ENCODE measurements at places on chromosomes 12 and 14.
A peak's percentile ranks its signal among the peaks of the same experiment; 100 is the strongest.

GRCh38 chr12:80087486-80088213, 11.7 kb upstream of the OTOGL start:
- DNase-seq, result no peak

GRCh38 chr14:77103475-77103874, 5.4 kb downstream of the CIPC start:
- no peak for DNase-seq

- no peak for DNase-seq
These were observed 153.2 kb downstream of the CCER1 start for GRCh38 chr12:90801776-90802175.

DNA sequence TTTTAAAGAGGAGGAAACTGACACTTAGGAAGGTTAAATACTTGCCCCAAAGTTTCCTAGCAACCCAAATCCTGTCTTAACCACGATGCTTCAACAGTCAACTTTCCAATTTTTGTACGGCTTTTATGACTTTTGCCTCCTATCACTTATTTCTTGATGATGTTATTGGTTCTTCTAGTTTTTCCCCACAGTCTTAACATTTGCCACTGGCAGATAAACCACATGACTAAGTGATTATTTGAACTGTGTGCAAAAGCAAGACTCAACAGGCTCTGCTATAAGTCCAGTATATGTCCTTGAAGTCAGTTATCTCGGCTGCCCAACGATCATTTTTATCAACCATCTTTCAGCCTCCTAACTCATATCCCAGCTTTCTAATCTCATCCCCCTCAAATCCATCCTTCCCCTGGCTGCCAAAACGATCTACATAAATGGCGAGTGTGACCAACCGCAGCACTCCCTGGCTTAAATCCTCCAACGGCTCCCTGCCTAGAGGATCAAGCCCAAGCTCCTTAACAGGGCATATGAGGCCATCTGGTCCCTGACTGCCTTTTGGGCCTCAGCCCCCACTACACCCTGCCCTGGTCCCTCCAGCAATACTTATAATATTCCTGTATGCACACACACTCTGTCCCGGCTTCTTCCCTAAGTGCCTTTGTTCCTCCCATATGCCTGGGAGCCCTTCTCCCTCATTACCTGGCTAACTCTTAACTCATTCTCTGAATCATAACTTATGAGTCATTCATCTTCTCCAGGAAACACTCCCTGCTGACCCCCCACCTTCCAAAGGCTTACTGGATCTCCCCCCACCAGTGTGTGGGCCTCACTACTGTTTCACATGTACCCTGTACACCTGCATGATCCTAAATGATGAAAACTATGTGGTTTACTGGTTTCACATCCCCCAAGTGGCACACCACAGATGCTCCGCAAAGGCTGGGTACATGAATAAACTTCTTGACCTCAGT, 8.8 kb downstream of the VPS37B start:
- DNase-seq, result peak; percentile 91

DNA sequence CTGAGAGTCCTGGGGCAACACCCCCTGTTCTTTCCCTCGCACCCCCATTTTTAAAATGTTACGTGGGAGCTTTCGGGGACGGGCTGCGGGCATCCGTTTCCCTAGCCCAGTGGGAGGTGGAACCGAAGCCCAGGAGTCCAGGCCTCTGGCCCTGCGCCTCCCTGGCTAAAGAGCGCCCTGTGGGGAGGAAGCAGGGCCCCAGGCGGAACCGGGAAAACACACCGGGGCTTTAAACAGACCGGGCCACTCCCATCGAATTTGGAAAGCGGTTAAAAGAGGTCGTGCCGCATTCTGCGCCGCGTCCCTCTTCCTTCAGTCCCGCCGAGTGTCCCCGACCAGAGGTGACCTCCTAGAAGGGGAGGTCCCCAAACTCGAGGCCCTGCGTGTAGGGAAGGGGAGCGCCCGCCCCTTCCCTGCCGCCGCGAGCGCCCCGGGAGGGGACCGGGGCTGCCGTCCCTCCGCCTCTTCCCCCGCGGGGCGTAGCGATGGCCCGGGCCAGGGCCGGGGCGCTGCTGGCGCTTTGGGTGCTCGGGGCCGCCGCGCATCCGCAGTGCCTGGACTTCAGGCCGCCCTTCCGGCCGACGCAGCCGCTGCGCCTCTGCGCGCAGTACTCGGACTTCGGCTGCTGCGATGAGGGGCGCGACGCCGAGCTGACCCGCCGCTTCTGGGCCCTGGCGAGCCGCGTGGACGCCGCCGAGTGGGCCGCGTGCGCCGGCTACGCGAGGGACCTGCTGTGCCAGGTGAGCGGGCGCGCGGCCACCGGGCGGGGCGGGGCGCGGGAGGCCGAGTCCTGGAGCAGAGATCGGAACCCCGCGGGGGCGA, at the start of gene HHIPL1:
Gene HHIPL1, plus strand, starts transcription at position 407 of the 822 bp plus-strand sequence. Its CDS starts 79 bp downstream, at position 486.
- DNase-seq, result peak; percentile 48

DNA sequence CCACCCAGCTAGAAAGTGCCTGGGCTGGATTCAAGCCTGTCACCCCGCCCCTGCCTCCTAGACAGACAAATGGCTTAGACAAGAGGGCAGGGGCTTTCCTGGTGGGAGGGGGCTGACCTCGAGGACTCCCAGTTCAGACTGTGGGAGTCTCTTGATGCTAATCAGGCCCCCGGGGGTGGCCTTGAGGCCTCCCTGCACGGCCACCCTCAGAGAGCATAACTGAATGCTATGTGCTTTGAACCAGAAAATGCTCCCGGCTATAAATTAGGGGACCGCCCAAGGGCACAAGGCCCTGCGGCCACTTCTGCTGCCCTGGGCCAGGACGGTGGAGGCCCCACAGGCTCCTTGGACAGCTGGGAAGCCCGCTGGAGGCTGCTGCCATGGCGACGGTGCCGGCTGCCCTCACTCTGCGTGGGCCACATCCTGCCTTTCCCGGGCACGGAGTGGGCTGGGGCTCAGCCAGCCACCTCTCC, 111.0 kb upstream of the NCOR2 start:
- peak; percentile 54 for DNase-seq

DNA sequence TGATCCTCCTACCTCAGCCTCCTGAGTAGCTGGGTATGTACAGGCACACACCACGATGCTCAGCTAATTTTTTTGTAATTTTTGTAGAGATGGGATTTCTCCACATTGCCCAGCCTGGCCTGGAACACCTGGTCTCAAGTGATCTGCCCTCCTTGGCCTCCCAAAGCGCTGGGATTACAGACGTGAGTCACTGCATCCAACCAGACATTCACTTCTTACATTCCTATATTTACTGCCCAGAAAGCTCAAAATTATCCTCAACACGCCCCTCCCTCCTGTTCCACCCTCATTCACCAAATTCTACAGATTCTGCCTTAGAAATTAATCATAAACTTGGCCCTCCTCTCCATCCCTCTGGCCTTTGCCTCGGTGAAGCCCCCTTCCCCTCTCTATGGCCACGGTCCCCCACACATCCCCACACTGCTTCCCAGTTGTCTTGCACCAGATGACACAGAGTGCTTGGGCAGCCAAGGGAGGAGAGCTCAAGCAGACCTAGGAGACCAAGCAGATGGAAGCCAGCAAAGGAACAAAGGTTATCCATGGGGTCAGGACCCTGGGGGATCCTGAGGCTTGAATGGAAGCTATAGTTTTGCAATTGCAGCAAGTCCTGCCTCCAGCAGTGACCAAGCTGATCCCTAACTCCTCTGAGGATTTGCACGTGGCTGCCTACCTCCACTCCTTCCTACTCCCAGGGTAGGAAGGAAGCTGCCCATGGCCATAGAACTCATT, 213.2 kb upstream of the FOXN3 start:
- DNase-seq, result peak; percentile 29

- DNase-seq, result no peak
These were observed 18.4 kb downstream of the CMKLR1 start for GRCh38 chr12:108320507-108321293.

- DNase-seq, result no peak
These were observed 2.3 kb downstream of the KRT85 start for GRCh38 chr12:52364901-52365489.
